ENCODE measurements at places on chromosomes 3 and 15. TPM values are rescaled to one million over a fixed set of nuclear protein-coding genes. Genes with fewer than 3 reads are reported as not detected.

- H3K27me3 ChIP-seq: no peaks in the 10 kb centered on the region
- no peaks in the 10 kb centered on the region for H3K36me3 ChIP-seq
- H3K27ac ChIP-seq: no peak overlapping the region
- no peak for DNase-seq
Observed at GRCh38 chr15:26910715-26911114, 43.9 kb downstream of the GABRA5 start.

- no peak for DNase-seq
- H3K36me3 ChIP-seq: no peaks in the 10 kb centered on the region
- H3K27me3 ChIP-seq: peaks cover 75% of the 10 kb centered on the region
- H3K4me1 ChIP-seq: peaks cover 4% of the 10 kb centered on the region
Observed at GRCh38 chr15:83365370-83365938, 81.0 kb upstream of the BNC1 start.

The LRRN1 gene
- 208 TPM for total RNA-seq

The FGD5 gene
- 0.09 TPM for total RNA-seq

DNA sequence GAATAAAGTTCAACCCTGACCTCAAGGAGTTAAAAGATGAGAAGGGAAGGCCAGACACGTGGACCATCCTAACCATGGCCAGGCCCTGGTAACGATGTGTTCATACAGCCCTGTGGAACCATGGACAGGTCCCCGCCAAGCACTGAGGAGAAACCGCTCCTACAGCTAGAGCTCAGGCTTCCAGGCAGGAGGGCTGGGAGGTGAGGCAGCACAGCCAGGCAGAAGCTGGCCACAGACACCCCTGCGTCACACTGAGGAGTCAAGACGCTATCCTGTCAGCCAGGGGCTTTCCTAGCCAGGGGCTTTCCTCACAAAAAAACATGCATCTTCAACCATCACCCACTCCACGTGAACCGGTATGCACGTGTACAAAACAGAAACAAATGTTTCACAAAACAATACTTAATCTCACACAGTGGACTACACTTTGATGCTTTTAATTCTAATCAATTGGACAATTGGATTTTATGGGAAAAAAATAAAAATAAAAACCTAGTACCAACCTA, 73.2 kb downstream of the TBC1D2B start:
- no peak overlapping the region for H3K27ac ChIP-seq
- no peaks in the 10 kb centered on the region for H3K27me3 ChIP-seq
- no peak for DNase-seq
- peaks cover 3% of the 10 kb centered on the region for H3K4me1 ChIP-seq

The RBM6 gene
- total RNA-seq: 144 TPM

DNA sequence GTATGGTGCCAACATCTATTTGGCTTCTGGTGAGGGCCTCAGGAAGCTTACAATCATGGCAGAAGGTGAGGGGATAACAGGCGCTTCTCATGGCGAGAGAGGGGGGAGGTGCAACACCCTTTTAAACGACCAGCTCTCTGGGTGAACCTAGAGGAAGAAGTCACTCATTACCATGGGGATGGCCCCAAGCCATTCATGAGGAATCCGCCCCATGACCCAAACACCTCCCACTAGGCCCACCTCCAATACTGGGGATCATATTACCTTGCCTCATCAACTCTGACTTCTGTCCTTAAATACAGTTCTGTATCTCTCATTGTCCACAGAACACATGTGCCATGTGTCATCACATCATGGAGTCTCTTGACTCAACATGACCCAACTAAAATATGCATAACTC, 37.5 kb upstream of the CLRN1 start:
- no peaks in the 10 kb centered on the region for H3K27me3 ChIP-seq
- DNase-seq: no peak
- no peak overlapping the region for H3K27ac ChIP-seq
- H3K36me3 ChIP-seq: no peaks in the 10 kb centered on the region
- no peak overlapping the region for H3K4me3 ChIP-seq

DNA sequence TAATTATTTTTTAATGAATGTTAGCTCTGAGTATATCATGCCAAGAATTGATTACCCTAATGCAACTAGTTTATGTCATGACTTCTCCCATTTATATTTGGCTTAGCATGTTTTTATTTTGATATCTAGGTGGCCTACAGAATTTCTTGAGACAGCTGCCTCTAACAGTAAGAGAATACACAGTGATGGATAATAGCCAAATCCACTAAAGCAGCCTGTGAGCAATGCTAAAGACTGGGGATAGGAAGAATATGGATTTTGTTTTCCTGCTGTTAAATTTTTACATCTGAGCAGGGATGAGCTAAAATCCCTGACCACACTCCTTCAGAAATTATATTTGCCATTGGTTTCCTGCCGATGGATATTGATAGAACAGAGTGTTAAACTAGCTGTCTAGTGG, 149.3 kb upstream of the TGFBR2 start:
- no peak overlapping the region for H3K27ac ChIP-seq
- no peaks in the 10 kb centered on the region for H3K36me3 ChIP-seq
- no peaks in the 10 kb centered on the region for H3K27me3 ChIP-seq
- no peak for DNase-seq

The FAM107A gene
- not detected for total RNA-seq

Data from progenitor cell of endocrine pancreas (in vitro differentiated cells).